T-helper 17 cell (primary cell): ENCODE measurements at places on chromosomes 13 and 19. TPM values are rescaled to one million over a fixed set of nuclear protein-coding genes. Genes with fewer than 3 reads are reported as not detected.

GRCh38 chr13:59247171-59247570, 916.6 kb downstream of the DIAPH3 start:
- no peak for DNase-seq

DNA sequence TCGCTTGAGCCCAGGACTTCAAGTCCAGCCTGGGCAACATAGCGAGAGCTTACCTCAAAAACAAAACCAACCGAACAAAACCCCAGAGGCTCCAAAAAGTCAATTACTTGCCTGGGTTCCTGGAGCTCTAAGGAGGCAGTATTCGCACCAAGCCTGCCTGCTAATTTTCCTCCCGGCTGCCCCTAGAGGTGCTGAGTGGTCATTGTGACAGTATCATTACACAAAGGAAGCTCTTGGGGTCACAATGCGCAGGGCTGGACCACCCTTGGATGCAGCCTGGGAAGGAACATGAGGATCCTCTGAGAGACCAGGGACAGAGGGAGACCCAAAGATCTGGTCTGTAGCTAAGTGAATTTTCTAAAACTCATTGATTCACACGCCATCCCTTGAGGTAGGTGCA, 8.5 kb upstream of the PEX11G start:
- no peak for DNase-seq

- no peak for DNase-seq
Observed at GRCh38 chr13:80884056-80884785, 543.3 kb upstream of the SPRY2 start.

- no peak for DNase-seq
Observed at GRCh38 chr19:6047741-6048251, 62.5 kb downstream of the RFX2 start.

DNA sequence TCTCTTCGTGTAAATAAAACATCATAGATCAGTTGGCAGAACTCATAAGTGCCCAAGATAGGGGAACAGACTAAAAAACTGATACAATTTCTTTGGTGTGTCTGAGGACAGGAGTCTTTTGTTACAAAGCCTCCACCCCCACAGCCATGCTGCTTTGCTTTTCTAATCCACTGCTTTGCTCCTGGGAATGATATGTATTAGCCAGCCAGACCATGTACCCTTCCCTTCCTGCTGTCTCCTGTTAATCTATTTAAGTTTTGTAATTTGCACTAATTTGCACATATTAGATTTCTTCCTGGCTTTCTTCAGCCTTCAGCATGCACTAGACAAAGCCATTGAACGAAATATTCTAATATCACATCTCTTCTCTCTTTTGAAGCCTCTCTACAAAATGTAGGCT, 130.5 kb downstream of the MAB21L1 start:
- no peak for DNase-seq

- no peak for DNase-seq
Observed at GRCh38 chr19:36408101-36408500, 10.3 kb downstream of the ZFP82 start.

DNA sequence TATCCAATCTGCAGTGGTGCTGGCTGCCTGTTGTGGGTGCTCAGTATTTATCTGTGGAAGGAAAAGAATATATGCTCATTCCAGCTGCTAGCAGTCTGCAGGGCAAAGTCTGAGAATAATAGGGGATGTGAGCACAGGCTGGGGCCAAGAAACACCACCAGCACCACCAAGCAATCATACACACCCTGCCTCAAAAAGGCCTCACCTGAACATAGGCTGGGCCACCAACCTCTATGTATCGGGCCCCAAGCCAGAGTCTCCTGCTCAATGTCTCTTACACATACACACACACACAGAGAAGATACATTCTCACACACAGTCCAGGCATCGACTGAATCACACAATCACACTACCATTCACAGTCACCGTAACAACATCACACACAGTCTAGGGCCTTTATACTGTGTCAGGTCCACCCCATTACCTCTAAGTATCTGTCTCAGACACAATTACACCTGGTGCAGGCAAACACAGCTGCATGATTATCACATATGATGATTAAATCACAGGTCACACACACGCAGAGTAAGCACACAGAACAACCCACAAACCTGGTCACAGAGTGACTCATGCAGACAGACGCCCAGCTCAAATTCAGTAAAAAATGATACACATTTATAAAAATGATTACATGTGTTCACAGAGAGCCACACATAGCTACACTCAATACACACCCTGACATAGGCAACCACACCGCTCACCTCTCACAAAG, 1.3 kb upstream of the ZSCAN22 start:
- DNase-seq = no peak

DNA sequence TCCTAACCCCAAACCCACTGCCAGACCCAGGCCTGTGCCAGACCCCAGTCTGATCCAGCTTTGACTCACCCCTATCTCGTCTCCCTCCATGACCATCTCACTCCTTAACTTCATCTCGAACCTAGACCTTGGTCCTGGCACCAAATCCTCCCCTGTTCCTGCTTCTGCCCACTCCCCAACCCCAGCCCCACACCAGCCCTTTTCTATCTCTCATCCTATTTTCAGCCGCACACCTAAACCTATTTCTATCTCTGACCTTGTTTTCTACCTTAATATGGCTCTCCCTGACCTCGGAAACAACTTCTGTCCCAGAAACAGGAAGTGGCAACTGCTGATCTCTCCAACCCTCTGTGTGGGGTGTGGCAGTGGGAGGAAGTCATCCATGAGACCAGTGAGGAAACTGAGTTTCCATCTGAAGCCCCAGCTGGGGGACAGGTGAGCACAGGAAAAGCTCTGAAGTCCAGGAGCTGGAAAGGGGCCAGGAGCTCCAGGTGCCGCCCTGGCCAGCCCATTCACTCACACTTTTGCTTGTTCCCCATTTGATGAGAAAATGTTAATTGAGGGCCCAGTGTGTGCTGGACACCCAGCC, 13.7 kb downstream of the PTH2 start:
- no peak for DNase-seq

- DNase-seq = no peak
Observed at GRCh38 chr13:51861723-51862300, at the start of gene CCDC70. TSS of gene CCDC70 (plus strand) at chr13:51861969. CDS start at chr13:51865412, 3,443 bp downstream.

GRCh38 chr13:34545461-34545860, 396.6 kb upstream of the NBEA start:
- DNase-seq = no peak

DNA sequence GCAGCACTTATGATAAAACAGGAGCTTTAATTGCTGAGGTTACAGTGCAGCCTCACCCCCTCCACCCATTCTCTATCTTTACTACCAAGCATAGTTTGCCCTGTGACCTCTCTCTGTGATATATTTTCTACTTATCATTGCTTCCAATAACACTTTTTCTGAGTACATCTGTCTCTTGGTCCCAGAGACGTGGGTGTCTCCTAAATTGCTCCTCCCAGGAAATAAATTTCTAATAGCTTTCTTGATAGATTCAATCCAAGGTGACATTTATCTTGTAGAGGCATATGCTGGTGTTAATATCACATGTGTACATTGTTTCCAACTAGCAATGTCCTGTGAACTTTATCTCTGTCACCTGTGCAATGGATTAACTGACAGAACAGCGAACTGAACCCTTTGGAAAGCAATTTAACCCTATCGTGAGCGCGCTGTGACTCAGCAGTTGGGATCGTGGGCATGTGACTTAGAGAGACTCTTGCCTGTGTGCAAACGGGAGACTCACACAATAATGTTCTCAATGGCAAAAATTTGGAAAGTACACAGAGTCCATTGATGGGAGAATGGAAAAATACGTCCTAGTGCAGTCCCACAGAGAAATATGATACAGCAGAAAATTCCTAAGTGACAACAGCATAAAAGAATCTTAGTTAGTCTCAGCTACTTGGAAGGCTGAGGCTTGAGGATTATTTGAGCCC, 7.0 kb upstream of the MAP2K2 start:
- no peak for DNase-seq

FSD1 gene
- 2.9 TPM for total RNA-seq

MUC16 gene
- not detected for total RNA-seq

C1QTNF9B gene
- total RNA-seq = not detected

ZNF135 gene
- total RNA-seq = 0.16 TPM

PRRG2 gene
- 1.3 TPM for total RNA-seq

SELENOV gene
- not detected for total RNA-seq

CCNA1 gene
- not detected for total RNA-seq

B3GNT3 gene
- total RNA-seq = 0.94 TPM
